ENCODE measurements at places on chromosomes 2 and 18.

DNA sequence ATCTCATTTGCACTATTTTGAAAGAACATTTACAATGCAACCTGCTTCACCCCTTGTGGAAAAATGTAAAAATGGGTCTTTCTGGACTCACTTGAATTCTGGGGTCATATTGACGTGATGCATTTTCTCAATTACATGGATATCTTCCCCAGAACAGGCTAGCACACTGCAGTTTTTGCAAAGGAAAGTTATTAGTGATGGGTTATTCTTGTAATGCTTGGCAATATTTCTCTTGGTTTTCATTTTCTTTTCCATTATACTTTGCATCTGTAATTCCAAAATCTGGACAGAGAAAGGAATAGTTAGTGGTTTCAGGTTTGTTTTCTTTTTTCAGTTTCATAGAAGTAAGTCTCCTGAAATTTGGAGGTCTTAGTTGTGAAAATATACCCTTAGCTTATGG is 24.8 kb upstream of the FAP start:
- DNase-seq: no peak

- DNase-seq: no peak
Observed at GRCh38 chr18:8942021-8942908, 160.2 kb upstream of the NDUFV2 start.

- DNase-seq: no peak
Observed at GRCh38 chr2:136985044-136985443, 219.7 kb downstream of the THSD7B start.

DNA sequence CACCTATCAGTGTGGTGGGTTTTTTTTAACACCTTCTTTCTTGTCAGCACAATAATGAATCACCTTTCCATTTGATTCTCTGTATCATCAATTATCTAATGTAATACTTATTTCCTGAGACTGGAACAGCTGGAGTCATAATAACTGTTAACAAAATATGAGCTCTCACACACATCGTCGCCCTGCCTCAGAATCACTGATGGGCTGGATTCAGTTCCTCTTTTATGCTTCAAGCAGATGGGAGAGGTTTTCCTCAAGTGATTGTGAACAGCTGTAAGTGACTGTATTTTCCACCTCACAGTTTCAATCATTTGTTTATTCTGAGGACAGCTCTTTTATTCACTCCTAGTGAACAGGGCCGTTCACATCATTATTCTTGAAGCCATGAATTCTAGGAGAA is 330.2 kb downstream of the DSC3 start:
- DNase-seq: no peak

- DNase-seq: no peak
Observed at GRCh38 chr2:221518935-221519625, 53.0 kb downstream of the EPHA4 start.
